Hepatocyte (in vitro differentiated cells): ENCODE measurements at places on chromosomes 11 and 22. TPM values are rescaled to one million over a fixed set of nuclear protein-coding genes. Genes with fewer than 3 reads are reported as not detected.
A peak's percentile ranks its signal among the peaks of the same experiment; 100 is the strongest.

DNA sequence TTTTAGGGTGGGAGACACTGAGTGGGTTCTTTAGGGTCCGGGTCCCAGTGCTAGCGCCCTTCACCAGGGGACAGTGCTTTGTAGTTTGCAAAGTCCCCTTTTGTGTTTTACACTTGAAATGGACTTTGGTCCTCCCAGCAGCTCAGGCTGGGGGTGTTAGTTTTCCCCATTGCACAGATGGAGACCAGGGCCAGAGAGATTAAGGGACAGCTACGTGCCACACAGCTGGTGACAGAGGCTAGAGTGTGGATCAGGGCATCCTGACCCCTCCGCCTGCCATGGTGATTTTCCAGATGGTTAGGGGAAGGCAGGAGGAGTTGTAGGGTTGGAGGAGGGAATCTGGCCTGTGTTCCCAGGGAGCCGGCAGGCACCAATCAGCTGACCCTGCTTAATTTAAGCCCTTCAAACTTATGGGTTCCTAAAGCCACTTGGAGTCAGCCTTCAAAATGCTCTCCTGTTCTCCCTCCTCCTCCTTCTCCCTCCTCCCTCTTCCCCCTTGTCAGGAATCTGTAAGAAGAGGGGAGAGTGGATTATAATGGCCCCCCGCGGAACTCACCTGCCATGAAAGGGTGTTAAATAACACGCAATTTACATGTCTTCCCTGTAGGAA lies 22.5 kb upstream of the MPPED1 start:
- no peaks in the 10 kb centered on the region for H3K36me3 ChIP-seq
- no peak overlapping the region for H3K4me3 ChIP-seq
- DNase-seq: peak; percentile 5
- H3K27me3 ChIP-seq: no peaks in the 10 kb centered on the region
- H3K4me1 ChIP-seq: peaks cover 20% of the 10 kb centered on the region
- H3K27ac ChIP-seq: peak overlapping the region; percentile 19

DNA sequence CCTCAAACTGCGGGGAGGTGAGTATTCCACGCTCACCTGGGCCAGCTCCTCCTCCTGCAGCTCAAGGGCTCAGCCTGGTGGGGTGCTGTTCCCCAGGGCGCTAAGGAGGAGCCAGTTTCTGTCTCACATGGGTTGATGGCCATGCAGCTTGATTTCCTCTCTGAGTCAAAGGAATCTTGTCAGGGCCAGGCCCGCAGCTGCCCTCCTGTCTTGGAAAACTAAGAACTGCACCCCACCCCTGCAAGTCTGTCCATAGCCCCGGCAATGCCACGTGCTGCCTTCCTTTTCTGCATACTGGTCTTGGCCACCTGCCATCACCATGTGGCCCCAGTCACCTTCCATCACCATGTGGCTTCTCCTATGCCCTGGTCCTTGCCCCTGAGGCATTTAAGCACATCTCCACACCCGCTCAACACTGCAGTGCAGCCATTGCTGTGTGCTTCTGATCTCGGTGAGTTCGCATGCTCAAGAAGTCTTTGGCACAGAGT lies 35.2 kb upstream of the CLDN5 start:
- no peaks in the 10 kb centered on the region for H3K36me3 ChIP-seq
- no peaks in the 10 kb centered on the region for H3K27me3 ChIP-seq
- no peaks in the 10 kb centered on the region for H3K4me1 ChIP-seq
- no peak overlapping the region for H3K27ac ChIP-seq

DNA sequence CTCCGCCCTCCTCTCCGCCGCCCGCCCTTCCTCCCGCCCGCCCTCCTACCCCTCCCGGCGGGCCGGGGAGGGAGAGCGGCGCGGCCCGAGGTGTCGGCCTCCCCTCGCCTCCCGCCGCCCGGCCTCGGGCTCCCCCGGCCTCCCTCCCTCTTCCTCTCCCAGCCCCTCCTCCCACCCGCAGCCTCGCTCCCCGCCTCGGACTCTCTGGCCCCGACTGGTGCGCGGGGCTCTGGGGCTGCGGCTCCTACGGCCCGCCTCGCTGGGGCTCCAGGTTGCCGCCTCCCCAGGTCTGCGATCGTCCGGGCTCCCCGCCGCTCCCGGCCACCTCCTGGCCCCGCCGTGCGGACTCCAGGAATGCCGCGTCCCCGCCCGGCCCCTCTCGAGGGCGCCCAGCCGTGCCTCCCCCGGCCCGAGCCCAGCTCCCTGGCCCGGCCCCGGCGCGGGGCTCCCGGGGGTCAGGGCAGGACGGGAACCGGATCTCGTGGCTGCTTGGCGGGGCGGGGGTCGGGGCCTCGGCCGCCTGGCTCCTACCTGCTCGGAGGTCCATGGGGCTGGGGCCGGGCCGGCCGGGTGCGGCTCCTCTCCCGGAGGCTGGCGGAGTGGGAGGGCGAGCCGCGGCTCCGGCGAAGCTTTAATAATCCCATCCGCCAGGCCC lies at the start of gene CLCF1:
Gene CLCF1 (minus strand): TSS at position 606 of the 655 bp plus-strand sequence. CDS start 59 bp downstream, at position 547.
- no peaks in the 10 kb centered on the region for H3K27me3 ChIP-seq
- peak within 1 kb of the TSS; percentile 99 for H3K27ac ChIP-seq
- peaks cover 60% of the 10 kb centered on the region for H3K4me1 ChIP-seq
- no peaks in the 10 kb centered on the region for H3K36me3 ChIP-seq
- H3K4me3 ChIP-seq: peak within 1 kb of the TSS; percentile 97

DNA sequence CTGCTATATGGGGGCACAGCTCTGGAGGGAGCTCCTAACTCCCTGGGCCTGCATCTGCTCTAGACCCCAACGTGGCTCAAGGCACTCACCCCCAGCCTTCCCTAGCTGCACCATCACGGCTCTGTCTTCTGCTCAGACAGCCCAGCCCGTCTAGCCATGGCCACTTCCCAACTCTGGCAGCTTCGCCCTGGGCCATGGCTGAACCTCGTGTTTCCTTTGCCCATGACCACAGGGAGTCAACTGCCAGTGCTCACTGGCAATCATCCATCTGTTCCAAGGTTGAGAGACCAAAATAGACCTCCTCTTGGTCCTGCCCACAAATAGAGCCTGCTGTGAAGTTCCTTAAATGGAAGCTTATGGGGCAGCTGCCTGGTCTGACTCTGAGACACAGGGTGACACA lies 5.4 kb downstream of the LMO1 start:
- no peak overlapping the region for H3K27ac ChIP-seq
- peaks cover 5% of the 10 kb centered on the region for H3K4me1 ChIP-seq
- DNase-seq: no peak
- H3K27me3 ChIP-seq: peaks cover 31% of the 10 kb centered on the region
- H3K36me3 ChIP-seq: no peaks in the 10 kb centered on the region
- no peak overlapping the region for H3K4me3 ChIP-seq

DNA sequence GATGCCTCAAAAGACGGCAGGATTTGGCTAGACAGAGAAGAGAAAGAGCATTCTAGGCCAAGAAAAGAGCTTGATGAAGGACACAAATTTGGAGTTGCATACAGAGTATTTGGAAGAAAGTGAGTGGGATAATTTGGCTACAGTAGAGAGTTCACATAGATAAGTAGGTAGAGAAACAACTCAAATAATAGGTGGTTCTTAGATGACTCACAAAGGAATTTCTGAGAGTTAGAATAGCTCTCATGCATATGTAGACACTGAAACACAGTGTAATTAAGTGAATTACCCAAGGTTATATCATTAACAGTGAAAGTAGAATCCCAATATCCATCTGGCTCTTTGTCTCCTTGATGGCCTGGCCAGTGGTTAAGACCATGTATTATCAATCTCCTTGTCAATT lies 228.6 kb upstream of the DDI1 start:
- H3K27me3 ChIP-seq: no peaks in the 10 kb centered on the region
- H3K27ac ChIP-seq: no peak overlapping the region
- DNase-seq: no peak
- no peaks in the 10 kb centered on the region for H3K4me1 ChIP-seq
- no peaks in the 10 kb centered on the region for H3K36me3 ChIP-seq

RASSF10 gene
- total RNA-seq: 9.5 and 9.6 TPM in 2 replicates

- no peaks in the 10 kb centered on the region for H3K36me3 ChIP-seq
- no peaks in the 10 kb centered on the region for H3K27me3 ChIP-seq
- H3K27ac ChIP-seq: no peak overlapping the region
- no peaks in the 10 kb centered on the region for H3K4me1 ChIP-seq
- no peak for DNase-seq
- no peak overlapping the region for H3K4me3 ChIP-seq
Observed at GRCh38 chr22:49564054-49564453, 263.6 kb downstream of the BRD1 start.
